ENCODE measurements at places on chromosomes 11 and 22.

DNA sequence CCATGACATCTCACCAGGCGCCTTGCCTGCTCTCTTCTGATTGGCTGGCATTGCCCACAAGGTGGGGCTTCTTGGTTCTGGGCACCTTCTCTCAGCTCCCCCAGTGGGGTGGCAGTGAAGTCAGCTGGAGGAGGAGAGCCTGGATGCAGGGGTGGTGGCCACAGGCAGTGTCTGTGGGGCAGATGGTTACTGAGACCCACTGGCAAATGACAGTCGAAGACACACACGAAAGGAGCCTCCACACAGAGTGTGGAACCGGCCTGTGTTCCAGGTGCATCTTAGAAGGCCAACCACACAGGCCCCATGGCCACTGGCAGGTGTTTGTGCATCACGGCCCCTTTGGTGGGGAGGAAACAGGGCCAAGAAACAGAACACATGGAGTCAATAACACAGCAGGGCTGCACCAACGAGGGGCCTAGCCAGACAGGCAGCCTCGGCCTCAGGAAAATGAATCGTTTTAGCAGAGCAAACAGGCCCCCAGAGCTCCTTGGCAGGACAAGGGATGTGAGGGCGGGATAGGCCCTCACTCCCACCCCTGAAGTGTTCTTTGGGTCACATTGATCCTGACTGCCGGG is 683.4 kb downstream of the TBC1D22A start:
- no peak for DNase-seq

- DNase-seq = no peak
Measured at GRCh38 chr22:29670626-29671025, 49.2 kb upstream of the CABP7 start.

DNA sequence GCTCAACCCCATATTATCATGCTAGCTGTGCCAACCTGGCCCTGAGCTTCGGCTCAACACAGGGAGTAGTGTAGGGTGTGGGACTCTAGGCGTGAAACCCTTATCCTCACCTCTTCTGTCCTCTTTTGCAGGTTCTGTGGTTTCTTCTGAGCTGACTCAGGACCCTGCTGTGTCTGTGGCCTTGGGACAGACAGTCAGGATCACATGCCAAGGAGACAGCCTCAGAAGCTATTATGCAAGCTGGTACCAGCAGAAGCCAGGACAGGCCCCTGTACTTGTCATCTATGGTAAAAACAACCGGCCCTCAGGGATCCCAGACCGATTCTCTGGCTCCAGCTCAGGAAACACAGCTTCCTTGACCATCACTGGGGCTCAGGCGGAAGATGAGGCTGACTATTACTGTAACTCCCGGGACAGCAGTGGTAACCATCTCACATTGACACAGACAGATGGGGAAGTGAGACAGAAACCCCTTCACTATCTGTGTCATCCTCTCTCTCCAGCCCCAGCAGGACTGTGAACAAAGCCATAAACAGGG is 76.4 kb downstream of the GGTLC2 start:
- DNase-seq = no peak

DNA sequence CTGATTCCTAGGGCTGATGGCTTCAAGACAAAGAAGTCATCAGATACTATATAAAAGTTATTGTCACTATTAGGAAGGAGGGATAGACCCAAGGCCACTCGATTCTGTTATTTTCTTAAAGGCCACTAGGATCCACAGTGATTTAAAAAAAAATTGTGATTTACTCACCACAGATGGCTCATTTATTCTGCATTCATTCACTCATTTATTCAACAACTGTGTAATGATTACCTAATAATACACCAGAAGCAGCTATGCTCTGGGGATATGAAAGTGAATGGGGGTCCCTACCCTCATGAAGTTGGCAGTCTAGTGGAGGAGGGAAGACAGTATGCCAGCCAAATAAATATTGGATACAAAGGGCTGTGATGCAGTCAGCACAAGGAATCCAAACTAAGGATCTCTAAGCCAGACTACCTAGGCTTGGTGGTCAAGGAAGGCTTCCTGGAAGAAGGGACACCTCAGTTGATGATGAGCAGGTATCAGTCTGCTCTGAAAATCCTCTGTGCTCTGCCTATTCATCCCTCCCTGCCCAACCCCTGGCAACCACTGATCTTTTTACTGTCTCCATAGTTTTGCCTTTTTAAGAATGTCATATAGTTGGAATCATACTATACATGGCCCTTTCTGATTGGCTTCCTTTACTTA is 110.5 kb downstream of the NAT10 start:
- DNase-seq = no peak

GRCh38 chr22:40908895-40909294 is 42.3 kb upstream of the RBX1 start:
- no peak for DNase-seq

DNA sequence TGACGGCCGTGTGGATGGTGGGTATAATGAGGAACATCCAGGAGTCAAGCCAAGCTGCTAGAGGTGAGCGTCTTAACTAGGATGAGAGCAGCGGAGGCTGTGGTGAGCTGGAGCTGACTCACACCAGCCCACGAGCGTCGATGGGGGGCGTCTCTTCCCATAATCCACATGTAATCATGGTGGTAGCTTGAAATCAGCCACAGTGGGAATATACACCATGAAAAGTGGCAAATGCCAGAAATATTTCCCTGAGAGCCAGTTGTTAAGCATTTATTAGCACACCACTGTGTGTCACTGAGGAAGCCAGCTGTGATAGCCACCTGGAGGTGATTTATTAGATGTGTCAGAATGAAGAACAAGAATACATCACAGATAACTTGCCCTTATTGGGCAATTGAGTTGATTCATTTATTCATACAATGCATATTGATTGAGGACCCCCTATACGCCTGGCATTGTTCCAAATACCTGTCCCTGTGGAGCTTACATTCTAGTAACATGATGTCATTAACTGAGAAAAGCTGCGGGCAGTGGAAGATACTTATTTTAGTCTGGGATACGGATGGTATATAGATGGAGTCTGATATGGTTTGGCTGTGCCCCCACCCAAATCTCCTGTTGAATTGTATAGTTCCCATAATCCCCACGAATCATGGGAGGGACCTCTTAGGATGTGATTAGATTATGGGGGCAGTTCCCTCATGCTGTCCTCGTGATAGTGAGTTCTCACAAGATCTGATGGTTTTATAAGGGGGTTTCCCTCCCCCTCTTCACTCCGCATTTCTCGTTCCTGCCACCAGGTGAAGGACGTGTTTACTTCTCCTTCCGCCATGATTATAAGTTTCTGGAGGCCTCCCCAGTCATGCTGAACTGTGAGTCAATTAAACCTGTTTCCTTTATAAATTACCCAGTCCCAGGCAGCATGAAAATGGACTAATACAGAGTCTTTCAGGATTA is 473.4 kb downstream of the METTL15 start:
- DNase-seq = no peak

DNA sequence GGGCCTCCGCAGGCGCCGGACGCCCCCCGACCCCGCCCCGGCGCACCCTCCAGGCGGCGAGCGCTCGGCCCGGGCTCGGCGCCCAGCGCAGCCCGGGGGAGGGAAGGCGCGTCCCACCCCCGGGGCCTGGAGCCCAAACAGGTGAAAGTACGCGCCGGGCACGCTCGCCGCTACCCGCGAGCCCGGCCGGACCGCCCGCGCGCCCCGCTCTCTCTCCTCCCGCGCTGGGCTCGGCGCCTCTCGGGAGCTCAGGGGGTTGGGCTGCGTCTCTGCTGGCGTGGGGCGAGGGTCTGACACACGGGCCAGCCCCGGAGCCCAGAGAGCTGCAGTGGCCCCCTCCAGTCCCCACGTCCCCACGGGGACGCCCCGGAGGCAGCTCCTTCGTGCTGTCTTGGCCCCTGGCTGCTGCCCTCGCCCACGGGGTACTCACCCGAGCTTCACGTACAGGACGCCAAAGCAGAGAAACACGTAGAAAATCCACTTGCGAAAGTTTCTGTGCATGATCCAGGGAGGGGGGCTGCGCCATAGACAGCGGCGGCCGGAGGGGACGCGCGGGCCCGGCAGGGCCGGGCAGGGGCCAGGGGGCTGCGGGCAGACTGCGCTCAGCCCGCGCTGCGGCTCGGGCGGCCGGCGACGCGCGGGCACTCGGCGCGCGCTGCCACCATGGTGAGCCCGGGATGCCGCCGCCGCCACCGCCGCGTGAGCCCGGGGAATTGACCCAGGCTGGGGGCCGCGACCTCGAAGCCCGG is 534 bp downstream of the WNT7B start:
- no peak for DNase-seq

- DNase-seq = no peak
Measured at GRCh38 chr22:35517769-35518530, 22.7 kb upstream of the RASD2 start.
